Tibial nerve (tissue), 4 donors: ENCODE measurements at places on chromosomes 5 and 9. TPM values are rescaled to one million over a fixed set of nuclear protein-coding genes. Genes with fewer than 3 reads are reported as not detected.

GRCh38 chr9:69882998-69883565 is 62.5 kb downstream of the CFAP95 start:
- H3K27ac ChIP-seq, result no peak overlapping the region
- no peak for DNase-seq
- no peaks in the 10 kb centered on the region for H3K4me1 ChIP-seq
- H3K4me3 ChIP-seq, result no peak overlapping the region
- H3K27me3 ChIP-seq, result no peaks in the 10 kb centered on the region

GRCh38 chr5:78473751-78474150 is 113.3 kb downstream of the SCAMP1 start:
- H3K36me3 ChIP-seq, result peaks cover 9% of the 10 kb centered on the region
- no peaks in the 10 kb centered on the region for H3K4me1 ChIP-seq
- H3K4me3 ChIP-seq, result no peak overlapping the region
- no peak for DNase-seq
- H3K27ac ChIP-seq, result no peak overlapping the region
- H3K27me3 ChIP-seq, result no peaks in the 10 kb centered on the region

DNA sequence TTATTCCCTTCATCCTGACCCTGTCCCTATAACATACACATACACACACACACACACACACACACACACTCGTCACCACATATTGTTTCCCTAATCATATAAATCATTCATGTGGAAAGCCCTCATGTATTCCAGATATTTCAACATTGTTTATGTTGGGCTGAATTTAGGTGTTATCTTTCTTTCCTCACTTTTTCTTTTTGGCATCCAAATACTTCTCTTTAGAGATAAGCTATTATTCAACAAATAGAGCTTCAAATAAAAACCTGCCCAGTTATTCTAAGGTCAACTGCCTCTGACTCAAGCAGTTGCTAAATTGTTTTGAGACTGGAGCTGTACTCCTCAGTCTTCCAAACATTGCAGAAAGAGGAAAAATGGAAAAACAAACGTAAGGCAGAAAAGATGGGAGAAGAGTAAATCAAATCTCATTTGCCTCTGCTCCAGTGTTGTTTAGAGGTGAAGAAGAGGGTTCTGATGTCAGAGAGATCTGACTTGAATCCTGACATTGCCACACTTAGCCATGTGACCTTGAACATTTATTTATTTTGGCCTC is 215.7 kb downstream of the GAS1 start:
- H3K27me3 ChIP-seq, result no peaks in the 10 kb centered on the region
- H3K36me3 ChIP-seq, result no peaks in the 10 kb centered on the region
- DNase-seq, result no peak
- H3K4me1 ChIP-seq, result peaks cover 11% of the 10 kb centered on the region
- no peak overlapping the region for H3K4me3 ChIP-seq

The LRRC19 gene
- total RNA-seq, result not detected

The REEP2 gene
- 7.5 TPM for total RNA-seq
